Urinary bladder (tissue), 4 donors: ENCODE measurements at places on chromosomes 7 and 10. TPM values are rescaled to one million over a fixed set of nuclear protein-coding genes. Genes with fewer than 3 reads are reported as not detected.

GRCh38 chr10:132858121-132859081 is 72.5 kb upstream of the NKX6-2 start:
- no peak for DNase-seq

DNA sequence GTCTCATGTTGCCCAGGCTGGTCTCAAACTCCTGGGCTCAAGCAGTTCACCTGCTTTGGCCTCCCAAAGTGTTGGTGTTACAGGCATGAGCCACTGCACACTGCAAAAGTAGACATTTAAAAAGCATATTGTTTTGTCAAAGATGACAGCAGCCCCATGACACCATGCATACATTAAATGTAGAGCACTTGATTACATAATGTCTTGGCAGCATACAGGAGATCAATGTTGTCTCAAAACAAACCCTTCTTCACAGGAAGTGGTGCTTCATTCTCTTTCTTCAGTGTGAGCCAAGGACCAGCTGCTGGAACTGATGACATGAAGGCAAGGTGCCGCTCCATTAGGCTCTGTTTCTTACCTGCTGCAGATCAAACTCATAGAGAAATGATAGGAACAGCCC is 218.4 kb downstream of the KLF6 start:
- no peak for DNase-seq

DNA sequence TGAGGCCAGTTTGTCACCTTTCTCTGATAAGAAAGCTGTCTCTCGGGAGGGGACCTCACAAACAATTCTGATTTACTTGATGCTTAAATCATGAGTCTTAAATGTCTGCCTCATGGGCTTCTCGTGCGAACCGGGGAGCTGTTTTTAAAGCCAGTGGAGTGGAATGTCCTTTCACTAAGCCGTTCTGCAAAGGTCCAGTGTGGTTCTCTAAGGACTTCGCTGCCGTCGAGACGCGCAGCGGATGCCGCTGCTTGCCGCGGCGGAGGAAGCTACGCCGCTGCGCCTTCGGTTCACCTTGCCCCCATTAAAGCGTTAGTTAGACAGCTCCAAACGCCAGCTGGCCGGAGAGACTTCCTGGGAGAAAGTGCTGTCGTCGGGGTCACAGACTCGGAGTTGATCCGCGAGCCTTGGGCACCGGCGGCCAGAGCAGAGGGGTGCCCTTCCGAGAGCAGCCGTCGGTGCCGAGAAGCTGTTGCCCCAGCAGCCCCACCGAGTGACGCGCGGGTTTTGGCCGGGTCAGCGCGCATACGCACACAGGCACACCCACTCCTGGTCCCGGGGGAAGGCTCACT is 1.3 kb upstream of the HMX3 start:
- DNase-seq: no peak

DNA sequence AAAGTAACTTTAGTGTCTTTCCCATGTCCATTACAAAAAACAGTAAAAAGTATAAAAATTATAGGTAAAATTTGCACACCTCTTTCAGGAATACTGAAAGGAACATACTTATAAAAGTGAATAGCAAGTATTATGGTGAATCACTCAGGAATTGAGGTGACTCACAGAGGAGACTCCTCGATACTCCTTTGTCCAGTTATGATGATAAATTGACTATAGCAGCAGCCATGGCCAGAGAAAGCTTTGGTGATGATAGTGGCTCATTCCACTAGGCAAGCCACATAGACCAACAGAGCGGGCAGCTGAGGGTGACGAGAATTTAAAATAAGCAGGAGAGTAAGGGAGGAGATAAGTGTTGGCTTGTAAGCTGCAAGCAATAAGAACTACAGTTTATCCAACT is 1231.1 kb upstream of the CELF2 start:
- no peak for DNase-seq

The VAX1 gene
- not detected for polyA plus RNA-seq
